Adipocyte (in vitro differentiated cells): ENCODE measurements at places on chromosomes 12 and 14.

- peak; percentile 22 for DNase-seq
Observed at GRCh38 chr12:103965255-103965589, 450 bp upstream of the TDG start.

DNA sequence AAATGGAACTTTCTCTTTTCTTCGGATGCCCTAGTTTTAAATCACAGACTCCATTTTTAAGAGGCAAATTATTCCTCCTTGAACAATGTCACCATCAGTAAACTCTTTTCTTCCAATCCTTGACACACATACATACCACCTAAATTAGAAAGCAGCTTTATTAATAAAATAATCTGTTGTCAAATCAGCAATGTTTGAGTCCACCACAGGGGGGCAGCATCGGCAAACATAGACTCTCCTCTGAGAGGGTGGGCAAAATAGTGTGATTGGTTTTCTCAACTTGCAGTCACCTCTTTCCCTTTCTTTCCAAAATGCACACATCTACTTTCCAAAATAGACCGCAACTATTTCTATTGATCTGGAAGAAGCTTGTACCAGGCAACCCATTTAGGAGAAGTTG lies 438.4 kb upstream of the OR4E1 start:
- DNase-seq = no peak

- DNase-seq = no peak
Observed at GRCh38 chr14:51210594-51210993, 29.5 kb upstream of the TMX1 start.

DNA sequence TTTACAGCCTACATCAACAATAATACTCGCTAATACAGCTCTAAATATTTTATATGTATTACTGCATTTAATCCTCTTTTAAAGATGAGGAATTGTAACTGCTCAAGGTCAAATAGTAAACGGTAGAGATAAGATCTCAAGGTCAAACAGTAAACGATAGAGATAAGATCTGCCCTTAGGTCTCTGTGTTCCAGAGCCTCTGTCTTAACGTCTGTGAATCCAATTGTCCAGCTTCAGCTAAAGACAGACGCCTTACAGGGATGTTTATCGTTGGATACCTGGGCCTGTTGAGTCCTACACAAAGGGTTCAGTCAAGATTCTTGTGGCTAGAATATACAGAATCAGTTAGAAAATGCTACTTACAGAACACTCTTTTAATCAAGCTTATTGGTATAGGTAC lies 20.0 kb downstream of the PYGL start:
- DNase-seq = no peak

- DNase-seq = no peak
Observed at GRCh38 chr14:52706286-52706685, 714 bp upstream of the PSMC6 start.

- no peak for DNase-seq
Observed at GRCh38 chr14:68791902-68792677, 777 bp downstream of the ZFP36L1 start.

DNA sequence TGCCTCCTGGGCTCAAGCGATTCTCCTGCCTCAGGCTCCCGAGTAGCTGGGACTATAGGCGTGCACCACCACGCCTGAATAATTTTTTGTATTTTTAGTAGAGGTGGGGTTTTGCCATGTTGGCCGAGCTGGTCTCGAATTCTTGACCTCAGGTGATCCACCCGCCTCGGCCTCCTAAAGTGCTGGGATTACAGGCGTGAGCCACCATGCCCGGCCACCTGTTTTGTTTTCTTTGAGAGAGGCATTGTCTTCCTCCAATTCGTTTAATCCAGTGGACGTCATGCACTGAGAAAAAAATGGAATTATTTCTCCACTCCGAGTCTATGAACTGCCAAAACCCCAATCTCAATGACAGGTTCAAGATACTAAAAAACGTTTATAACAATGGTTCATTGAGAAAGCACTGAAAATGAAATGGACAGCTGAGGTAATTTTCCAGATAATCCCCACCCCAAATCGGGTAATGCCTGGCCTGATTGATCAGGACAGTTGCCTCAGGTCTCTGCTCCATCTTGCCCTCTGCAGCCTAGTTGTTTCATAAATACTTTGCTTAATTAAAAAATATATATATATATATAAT lies 132.7 kb upstream of the PARP11 start:
- no peak for DNase-seq

DNA sequence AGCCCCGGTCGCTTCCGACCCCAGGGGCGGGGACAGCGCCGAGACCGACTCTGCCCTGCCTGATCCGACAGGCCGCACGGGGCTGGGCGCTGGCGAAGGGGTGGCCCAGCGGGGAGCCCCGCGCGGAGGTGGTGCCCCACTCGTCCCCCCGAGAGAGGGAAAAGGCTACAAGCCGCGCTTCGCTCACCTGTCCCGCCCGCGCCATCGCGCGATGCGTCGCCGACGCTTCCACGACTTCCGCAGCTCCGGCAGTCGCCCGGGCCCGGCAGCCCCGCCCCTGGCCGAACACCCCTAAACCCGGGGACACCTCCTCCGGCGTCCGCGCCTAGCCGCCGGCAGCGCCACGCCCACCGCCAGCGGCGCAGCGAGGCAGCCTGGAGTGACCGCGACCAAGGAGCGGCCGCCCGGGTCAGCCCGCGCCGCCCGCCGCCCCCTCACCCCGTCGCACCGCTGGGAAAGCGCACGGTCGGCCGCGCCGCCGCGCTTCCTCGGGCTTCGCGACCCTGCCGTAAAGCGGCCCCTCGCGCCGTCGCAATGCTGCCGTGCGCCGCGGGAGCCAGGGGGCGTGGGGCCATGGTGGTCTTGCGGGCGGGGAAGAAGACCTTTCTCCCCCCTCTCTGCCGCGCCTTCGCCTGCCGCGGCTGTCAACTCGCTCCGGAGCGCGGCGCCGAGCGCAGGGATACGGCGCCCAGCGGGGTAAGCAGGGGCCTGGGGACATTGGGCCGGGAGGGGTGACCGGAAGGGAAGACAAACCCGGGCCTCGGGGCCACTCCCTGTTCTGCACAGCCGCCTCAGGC lies at the start of the genes BAG5 and COA8:
BAG5 (minus strand) TSS at position 229 of the 797 bp plus-strand sequence. CDS start 1,493 bp downstream, outside the sequence.
COA8 (plus strand) TSS at position 532 of the 797 bp plus-strand sequence; CDS start at position 574, 42 bp downstream.
- DNase-seq = peak; percentile 92

DNA sequence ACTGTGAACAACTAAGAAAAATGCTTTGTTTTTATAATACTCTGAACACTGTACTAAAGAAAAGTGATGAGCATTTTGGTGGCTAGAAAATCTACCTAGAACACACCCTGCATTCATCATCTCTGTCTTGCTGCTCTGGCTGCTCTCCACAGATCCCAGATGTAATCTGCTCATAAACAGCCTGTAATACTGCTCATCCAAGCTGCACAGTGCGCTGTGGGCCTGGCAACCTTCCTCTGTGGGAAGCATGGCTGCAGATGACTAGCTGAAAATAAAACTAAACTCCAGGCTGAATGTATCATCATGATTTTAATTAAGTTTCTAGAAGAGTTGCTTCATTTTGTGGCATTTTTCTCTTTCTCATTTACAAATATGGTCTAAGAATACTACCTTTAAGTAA lies 200.7 kb downstream of the SLC2A13 start:
- DNase-seq = peak; percentile 70

GRCh38 chr12:131610891-131611290 lies 100.0 kb upstream of the SFSWAP start:
- DNase-seq = no peak

DNA sequence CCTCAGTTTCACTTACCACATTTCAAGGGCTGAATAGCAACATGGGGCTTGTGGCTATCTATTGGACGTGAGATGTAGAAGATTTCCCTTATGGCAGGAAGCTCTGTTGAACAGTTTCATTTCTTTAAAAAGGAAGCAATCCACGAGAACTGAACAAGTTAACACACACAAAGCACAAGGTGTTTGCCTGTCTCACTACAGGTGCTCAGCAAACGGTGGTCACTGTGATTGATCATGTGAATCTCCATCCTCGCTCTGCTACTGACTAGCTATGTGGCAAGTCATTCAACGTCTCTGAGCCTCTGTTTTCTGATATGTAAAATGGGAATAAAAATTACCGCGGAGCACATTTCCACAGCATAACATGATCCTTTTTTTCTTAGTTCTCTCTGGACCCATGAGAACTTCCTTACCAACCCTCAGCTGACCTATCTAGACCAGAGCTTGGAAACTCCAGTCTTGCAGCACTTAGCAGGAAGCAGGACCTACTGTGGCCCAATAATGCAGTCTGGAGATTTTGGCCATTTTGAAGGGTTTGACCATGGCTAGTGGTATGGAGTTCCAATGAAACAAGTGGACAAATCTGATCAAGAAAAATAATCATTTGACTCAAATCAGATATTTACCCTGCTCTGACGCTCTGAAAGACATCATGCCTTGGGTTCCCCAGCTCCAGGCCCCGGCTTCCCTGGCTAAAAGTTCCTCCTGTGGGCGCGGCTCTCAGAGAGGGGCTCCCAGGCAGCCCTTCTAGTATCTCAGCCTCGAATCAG lies 278.8 kb downstream of the ZFP36L1 start:
- DNase-seq = no peak

GRCh38 chr12:28780096-28780495 lies 369.0 kb upstream of the FAR2 start:
- DNase-seq = no peak

GRCh38 chr12:104581005-104581570 lies 124.3 kb downstream of the CHST11 start:
- DNase-seq = no peak

DNA sequence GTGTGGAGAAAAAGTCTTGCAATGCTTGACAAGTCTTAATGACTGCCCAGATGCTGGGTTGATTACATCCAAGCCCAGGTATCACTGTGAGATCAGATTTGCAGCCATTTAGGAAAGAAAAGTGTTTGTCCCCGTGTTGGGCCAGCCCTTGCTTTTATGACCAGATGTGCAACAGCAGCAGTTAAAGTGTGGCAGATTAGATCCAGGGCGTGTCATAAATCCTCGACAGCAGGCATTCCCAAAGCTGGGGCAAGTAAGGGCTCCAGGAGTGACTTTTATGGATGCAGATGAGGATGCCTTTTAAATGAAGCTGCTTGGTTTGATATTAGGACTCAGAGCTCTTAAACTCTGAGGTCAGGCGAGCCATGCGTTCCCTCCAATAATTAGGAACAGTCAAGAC lies 1.7 kb downstream of the SMOC1 start:
- no peak for DNase-seq

DNA sequence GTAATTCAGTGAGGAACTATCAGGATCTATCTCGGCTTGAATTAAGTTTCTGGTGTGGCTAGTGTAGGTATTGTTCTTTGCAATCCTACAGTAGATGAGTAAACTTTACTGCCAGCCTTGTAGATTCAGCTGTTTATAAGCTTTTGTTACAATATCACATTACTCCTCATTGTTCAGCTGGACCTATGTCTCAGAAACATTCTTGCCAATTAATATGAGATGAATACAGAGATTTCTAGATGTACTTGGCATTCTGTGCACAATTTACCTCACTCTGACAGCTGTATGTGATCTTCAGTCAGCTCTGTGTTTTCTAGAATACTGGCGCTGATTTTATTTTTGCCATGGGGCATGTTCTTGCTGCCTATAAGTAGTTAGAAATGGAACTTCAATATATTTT lies 55.7 kb downstream of the METTL25 start:
- peak; percentile 43 for DNase-seq

DNA sequence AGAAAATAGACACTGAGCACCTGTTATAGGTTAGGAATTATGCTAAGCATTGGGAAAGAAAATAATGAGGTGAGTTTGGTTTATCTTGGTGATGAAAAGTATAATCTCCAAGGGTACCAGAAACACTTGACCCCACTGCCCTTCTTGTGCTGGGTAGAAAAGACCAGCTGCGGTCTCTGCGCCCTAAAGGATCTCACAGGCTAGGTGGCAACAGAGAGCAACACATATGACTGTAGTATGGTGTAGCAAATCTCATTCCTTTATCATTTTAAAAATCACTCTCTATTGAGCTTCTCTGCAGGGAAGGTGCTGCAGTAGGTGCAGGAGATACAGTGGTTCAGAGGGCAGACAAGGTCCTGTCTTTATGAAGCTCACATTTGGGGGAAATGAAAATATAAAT lies 26.1 kb downstream of the NRXN3 start:
- DNase-seq = no peak

DNA sequence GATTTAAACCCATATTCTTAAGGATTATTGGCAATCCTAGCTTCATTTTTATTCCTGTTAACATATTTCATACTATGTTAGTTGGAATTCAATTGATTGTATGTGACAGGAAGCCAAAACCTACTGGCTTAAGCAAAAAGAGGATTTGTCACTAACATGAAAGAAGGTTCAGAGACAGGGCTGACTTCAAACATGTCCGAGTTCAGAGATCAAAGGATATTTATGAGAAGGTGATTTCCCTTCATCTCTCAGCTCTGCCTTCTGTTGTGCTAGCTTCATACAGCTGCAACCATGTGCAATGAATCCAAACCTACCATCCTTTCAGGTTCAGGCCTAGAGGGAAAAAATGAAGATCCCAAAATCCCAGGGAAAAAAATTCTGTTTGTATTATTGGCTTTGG lies 349.7 kb downstream of the ATP23 start:
- no peak for DNase-seq

GRCh38 chr12:3538466-3539030 lies 47.5 kb downstream of the PRMT8 start:
- no peak for DNase-seq

DNA sequence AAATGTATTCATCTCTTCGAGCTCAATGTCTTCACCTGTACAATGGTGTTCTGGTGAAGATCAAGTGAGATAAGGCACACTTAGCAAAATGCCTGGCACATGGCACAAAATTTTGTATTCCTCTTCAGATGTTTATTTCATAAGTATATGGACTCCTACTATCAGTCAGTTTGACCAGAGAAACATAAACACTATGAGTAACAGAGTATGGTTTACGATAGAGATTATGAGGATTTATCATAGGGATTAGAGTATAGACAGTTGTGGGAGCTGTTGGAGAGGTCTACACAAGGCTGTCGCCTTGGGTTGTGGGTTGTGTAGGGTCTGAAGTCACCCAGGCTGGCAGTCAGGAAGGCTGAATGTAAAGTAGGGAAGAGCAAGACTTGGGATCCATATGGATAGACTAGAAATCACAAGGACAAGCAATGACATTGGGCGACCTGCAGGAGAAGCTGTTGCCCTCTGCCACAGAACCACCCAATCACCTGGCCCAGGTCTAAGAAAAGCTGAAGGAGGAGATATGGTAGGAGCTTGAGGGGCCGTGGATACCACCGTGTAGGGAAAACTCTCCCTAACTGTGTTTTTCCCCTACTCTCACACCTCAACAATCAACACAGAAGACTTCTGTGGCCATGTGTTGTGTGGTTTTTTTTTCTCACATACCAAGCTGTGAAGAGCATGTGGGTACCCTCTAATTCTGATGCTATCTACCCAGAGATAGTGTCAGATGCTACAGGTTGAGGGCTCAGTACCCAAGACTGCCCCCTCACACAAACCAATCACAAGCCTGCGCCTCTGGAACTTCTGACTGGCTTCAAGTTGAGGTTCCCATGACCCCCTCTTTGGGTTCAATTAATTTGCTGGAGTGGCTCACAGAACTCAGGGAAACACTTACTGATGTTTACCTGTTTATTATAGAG lies 27.2 kb upstream of the RESF1 start:
- DNase-seq = no peak

DNA sequence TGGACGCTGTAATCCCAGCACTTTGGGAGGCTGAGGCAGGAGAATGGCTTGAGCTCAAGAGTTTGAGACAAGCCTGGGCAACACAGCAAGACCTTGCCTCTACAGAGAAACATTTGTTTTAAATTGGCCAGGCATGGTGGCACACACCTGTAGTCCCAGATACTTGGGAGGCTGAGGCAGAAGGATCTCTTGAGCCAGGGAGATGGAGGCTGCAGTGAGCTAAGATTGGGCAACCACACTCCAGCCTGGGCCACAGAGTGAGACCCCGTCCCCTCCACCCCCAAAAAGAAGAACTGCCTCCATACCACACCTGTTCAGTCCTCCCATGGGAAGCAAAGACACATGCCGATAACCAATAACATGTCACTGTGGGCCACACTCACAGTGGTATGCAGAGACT lies 19.2 kb downstream of the CCDC85C start:
- no peak for DNase-seq

- peak; percentile 98 for DNase-seq
Observed at GRCh38 chr12:92899386-92900001, 29.6 kb downstream of the EEA1 start.
